ENCODE measurements at places on chromosomes 3 and 15.
A peak's percentile ranks its signal among the peaks of the same experiment; 100 is the strongest.

DNA sequence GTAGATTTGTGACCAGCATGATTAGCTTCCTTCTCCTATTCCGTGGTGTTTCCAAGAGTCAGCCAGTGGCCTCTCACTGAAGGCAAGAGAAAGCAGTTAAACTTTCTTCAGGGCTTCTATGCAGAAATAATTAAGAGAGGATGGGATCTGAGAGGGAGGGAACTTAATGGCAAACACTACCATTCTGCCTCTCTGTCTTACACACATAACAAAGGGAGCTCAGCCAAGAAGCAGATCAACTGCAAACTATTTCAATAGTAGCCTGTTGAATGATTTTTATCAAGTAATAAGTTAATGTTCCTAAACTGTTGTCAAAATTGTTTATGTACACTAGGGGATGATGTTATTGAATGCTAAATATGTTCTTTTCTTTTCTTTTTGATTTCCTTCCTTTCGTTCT lies 11.8 kb downstream of the OXSR1 start:
- no peak for DNase-seq

- DNase-seq, result no peak
Measured at GRCh38 chr3:174061731-174062130, 664.2 kb downstream of the NLGN1 start.

DNA sequence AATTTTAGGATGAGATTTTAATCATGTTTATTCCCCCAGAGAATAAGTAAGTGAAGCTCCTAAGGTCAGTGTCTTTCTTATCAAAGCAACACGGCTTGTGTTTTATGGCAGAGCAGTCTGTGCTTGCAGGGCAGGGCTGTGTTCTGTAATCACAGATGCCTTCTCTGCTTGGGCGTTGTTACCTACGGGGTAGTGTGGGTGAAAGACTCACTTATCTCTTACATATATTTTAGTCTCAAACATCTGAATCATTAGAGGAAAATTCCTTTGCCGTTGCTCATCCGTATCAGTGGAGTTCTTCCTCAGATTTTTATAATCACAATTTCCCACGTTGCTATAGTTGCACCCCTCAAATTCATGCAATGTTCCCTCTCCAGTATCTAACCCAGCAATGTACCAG lies 271.7 kb upstream of the MEIS2 start:
- DNase-seq, result peak; percentile 70

DNA sequence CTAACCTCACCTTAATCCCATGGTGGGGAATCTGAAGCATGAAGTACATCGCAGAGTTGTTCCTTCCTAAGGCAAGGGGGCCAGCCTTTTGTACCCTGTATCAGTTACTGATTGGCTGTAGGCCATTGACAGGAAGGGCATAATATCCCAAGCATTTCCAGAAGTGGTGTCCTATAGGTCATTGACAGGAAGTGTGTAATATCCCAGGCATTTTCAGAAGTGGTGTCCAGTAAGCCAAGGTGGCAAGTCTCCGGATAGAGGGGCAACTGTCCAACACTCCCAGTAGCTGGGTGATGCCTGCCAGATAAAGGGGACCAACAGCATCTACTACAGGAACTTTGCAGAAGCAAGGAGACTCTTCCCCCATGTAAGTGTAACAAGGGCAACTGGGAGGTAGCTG lies 52.1 kb upstream of the MYRIP start:
- DNase-seq, result no peak

GRCh38 chr3:49456466-49456865 lies 13.6 kb upstream of the DAG1 start:
- peak; percentile 41 for DNase-seq

- no peak for DNase-seq
Measured at GRCh38 chr3:13975686-13976085, 95.8 kb upstream of the WNT7A start.

- no peak for DNase-seq
Measured at GRCh38 chr3:13621381-13622221, 72.7 kb downstream of the FBLN2 start.

GRCh38 chr3:173938159-173938558 lies 540.6 kb downstream of the NLGN1 start:
- DNase-seq, result peak; percentile 54
